ENCODE measurements at places on chromosomes 16 and 17. TPM values are rescaled to one million over a fixed set of nuclear protein-coding genes. Genes with fewer than 3 reads are reported as not detected.
A peak's percentile ranks its signal among the peaks of the same experiment; 100 is the strongest.

- DNase-seq: no peak
Observed at GRCh38 chr16:66516509-66516807, 33.5 kb downstream of the TK2 start.

- DNase-seq: no peak
Observed at GRCh38 chr17:74410001-74410443, 21.9 kb upstream of the GPRC5C start.

- DNase-seq: peak; percentile 32
Observed at GRCh38 chr16:85929259-85929721, 30.3 kb downstream of the IRF8 start.

GRCh38 chr16:78509965-78510364 is 410.5 kb downstream of the WWOX start:
- no peak for DNase-seq

- peak; percentile 48 for DNase-seq
Observed at GRCh38 chr17:78839762-78840529, 668 bp downstream of the USP36 start.

GRCh38 chr16:89612415-89613166 is 851 bp upstream of the DPEP1 start:
- no peak for DNase-seq

GRCh38 chr17:31202968-31203367 is 94.1 kb downstream of the OMG start:
- no peak for DNase-seq

DNA sequence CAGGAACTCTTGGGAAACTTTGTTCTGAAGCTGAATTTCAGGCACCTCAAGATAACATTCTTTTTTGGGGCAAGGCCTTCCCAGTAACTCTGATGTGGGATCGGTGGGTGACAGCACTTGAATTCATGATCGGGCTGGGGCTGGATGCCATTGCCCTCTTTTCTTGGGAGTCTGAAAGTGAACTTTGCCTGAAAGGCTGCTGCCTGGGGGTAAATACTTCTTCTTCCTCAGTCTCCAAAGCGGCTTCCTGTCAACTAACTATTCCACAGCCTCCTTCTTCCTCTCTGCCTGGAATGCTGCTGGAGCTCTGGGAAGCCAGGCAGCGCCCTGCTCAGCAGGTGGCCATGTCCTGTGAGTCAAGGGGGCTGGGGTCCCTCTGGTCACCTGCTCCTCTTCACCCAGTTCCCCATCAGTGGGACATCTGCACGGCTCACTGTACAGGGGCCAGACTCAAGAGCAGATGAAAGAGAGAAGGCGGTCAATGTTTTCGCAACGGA is 79.5 kb downstream of the WIPI1 start:
- no peak for DNase-seq

DNA sequence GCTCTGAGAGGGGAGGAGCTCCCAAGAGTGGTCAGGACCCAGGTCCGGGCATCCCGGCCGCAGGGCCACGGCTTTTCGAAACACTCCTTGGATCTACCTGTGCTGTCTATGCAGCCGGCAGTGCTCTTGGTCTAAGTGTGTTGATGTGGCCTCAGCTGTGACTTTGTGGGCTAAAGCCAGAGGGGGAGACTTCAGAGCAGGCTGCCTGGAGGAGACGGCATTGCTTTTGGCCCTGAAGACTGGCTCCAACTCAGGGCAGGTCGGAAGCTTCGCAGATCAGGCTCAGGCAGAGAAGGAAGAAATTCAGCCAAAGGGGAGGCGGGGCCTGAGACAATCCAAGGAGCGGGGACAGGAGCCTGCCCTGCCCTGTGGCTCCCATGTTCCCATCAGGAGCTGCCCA is 31.4 kb downstream of the PIEZO1 start:
- no peak for DNase-seq

The KRT17 gene
- total RNA-seq: 276 TPM

The UTS2R gene
- total RNA-seq: not detected

The PPY gene
- not detected for total RNA-seq
